ENCODE measurements at places on chromosomes 4 and X.

GRCh38 chr4:182862141-182862875, 54.9 kb downstream of the DCTD start:
- DNase-seq = no peak

DNA sequence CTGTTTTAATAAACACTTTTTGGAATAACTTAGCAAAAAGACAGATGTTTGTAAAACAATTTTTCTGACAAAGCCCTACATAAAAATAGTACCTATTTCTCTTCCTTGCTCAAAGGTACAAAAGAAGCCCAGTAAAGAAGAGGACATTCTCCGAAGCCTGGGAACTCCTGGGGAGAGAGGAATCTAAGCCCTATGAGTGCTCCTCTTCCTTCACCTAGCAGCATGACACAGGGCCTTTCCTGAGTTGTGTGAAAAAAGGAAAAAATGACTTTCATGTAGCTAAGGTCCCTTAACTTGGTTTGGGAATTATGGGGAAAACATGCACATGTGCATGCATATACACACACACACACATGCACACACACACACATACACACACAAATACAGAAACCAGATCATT, 586.9 kb downstream of the TMA16 start:
- DNase-seq = no peak

DNA sequence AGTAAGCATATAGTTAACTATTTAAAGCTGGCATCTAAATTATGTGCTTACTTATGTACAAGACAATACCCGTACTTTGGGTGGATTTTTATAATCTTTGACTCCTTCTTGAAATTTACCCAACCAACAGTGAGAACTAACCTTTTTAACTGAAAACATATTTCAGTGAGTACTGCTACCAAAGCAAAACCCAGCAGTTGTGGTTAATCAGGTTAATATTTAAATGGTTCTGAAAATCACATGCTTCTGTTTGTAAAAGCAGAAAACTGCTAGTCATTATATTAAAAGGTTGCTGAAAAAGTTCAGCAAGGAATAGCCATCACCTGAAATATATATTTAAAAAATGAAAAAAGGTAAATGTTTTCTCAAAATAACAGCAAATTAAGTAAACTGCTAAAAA, 20.0 kb downstream of the UBE2D3 start:
- DNase-seq = no peak

- no peak for DNase-seq
These were observed 314.2 kb upstream of the PUDP start for GRCh38 chrX:7462110-7462509.

DNA sequence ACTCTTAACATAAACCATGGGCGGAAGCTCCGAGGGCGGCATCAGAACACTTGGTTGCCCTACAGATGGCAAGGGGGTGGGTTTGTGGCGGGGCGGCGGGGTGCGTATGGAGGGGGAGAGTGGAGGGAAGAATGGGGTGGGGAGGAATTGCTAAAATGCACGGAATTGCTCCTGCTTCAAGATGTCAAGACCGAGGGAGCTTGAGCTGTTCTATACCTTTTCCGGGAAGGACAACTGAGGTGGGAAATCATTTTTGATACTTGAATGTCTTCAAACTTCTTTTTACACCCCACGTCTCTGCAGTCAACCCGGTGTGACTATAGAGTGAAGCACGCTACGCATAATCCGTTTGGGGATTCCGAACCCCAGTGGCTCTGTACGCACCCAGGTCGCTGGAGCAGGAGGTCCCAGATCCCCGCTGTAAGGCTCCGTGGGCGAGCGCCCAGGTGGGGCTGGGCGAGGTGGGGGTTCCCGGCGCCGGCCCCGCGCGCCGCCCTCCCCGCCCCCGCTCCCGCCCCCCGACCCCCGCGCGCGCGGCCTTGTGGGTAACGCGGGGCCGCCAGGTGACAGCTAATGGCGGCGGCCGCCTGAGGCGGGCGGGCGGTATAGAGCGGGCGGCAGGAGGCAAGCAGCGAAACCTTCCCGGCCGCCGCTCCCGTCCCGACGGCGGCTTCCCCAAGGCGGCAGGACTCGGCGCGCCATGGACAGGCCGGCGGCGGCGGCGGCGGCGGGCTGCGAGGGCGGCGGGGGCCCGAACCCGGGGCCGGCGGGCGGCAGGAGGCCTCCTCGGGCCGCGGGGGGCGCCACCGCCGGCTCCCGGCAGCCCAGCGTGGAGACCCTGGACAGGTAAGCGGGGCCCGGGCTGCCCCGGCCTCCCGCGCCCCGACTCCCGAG, at the start of gene MTMR1:
Gene MTMR1, plus strand, starts transcription at position 566 of the 894 bp plus-strand sequence. Its CDS starts 135 bp downstream, at position 701.
- peak; percentile 31 for DNase-seq

- DNase-seq = no peak
These were observed 123.9 kb downstream of the MID1 start for GRCh38 chrX:10496345-10496965.

DNA sequence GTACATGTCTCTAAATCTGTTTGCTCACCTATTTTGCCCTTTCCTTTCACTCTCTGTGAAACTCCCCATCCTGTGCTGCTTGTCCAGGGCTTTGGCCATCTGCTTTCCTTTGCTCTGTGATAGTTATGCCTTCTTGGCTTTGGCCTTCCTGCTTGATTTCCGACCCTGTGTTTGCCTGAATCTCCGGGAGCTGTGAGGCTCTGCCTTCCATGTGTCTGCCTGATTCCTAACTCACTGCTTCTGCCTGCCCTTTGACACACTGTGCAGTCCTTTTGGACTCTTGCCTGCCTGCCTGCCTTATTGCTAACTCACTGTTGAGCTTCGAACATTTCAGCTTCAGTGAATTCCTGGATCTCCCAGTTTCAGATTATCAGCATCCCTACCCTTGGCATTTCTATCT, 143.1 kb downstream of the C4orf33 start:
- no peak for DNase-seq

- DNase-seq = no peak
These were observed 813.1 kb upstream of the HTR2C start for GRCh38 chrX:113770806-113771205.

GRCh38 chr4:89166971-89167475, 55.7 kb downstream of the TIGD2 start:
- no peak for DNase-seq

- DNase-seq = no peak
These were observed 45.3 kb upstream of the ATXN3L start for GRCh38 chrX:13365161-13365560.

DNA sequence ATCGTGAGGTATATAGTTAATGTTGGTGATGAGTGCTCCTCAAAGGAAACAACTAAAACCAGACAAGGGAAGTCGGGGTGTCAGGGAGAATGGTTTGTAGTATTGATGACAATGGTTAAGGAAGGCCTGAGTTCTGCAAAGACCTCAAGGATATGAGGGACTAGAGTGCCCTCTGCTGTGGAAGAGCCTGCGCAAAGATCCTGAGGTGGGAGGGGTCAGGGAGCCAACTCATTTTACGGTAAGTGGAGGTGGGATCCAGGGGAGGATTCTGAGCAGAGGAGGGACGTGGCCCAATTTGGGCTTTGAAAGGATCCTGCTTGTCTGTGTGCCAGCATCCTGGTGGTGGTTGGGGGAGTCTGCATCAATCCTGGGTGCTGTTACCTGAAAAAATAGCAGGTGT, 11.3 kb downstream of the UBA1 start:
- no peak for DNase-seq

GRCh38 chr4:5280828-5281227, 229.5 kb downstream of the STK32B start:
- no peak for DNase-seq

DNA sequence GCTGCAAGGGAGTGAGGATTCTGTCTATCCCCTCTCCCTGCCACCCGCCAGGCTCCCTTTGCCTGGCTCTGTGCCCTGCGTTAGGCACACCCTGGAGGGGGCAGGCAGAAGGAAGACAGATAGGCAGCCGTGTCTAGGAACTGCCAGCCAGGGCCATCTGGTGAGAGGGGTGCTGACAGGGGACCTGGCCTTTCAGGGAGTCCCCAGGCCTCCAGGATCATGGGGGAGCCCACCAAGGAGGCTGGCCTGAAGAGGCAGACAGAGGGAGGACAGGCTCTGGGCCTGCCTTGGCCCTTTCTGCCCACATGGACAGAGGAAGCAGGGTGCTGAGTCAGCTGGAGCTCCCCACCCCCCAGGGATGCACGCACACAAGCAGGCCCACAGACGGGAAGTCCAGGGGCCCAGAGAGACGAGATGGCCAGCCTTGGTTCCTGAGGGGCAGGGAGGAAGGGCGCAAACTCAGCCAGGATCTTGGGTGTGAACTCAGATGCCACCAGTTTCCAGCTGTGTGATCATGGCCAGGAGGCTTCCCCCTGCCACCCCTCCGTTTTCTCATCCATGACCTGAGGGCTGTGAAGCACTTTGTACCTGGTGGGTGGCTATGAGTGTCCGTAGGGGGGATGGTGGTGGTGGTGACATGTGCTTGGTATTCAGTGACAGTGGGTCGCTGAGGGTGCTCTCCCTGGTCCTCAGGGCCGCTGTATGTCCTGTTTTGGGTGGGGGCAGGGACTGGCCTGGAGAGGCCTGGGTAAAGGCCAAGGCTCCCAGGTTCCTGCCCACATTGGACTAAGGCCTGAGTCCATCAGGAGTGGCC, 1.8 kb downstream of the SH3BP2 start:
- DNase-seq = no peak

- DNase-seq = no peak
These were observed 601 bp upstream of the TCEANC start for GRCh38 chrX:13652287-13652793.

DNA sequence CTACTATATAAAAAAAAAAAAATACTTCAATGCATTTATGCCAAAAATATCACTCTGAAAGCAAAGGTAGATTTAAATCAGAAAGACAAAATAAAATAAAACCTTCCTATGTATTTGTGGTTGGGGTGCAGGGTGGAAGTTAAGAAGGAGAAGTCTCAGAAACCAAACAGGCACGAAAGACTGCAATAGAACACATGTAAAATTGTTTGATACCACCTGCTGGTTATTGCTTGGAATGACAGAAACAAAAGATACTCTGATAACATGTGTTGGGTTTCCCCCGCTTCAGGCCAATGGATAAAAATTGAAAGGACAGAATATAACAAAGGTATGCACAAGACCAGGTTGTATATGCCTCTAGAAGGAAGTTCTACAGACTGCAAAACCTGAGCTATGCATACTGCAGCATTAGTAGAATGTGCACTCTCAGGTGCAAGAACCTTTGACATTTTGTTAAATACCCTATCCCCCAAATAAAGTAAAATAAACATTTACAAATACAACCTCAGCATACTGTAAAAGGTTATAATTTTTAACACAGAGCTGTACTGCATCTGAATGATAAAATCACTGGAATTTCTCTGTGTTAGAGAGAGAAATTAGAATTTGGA, 118.8 kb downstream of the GABRA2 start:
- no peak for DNase-seq

DNA sequence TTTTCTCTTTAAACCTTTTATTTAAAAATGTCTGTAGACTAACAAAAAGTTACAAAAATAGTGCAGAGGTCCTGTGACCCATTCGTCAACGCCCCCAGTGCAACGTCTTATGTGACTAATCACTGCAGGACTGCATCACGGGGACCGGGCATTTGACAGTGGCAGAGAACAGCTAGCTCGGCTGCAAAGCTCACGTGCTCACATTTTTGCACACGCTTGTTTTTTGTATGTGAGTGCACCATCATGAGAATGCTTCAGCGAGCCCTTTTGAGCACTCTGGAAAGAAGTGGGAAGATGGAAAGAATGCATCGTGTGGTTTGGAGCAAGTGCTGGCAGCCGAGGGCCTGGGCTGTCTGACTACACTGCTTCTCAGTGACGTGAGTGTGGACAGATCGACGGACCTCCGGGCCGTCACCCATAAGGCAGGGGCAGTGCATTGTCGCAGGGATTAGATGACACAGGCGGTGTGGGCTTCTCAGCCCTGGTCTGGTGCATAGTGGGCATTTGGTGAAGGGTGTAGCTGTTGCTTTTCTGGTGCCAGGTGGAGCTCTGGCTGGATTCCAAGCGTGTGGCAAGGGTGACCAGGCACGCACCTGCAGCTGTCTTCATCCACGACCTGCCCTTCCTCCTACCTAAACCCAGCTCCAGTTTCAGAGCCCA, 17.7 kb downstream of the SPON2 start:
- no peak for DNase-seq

DNA sequence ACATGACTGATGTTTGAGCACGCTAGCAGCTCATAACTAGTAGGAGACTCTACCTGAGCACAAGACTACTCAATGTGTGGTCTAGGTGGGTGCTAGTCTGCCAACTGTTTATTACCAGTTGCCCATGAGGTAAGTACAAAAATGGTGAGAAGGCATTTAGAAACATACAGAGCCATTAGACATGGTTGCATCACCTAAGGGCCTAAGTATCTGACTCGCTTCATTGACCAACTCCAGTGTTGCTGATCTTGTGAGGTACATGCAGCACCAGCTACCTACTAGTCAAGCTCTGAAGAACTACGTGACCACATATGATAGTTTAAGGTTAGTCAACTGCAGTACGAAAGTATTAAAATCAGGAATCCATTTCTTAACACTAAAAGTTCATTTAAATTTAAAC, 39.9 kb downstream of the APBB2 start:
- no peak for DNase-seq

DNA sequence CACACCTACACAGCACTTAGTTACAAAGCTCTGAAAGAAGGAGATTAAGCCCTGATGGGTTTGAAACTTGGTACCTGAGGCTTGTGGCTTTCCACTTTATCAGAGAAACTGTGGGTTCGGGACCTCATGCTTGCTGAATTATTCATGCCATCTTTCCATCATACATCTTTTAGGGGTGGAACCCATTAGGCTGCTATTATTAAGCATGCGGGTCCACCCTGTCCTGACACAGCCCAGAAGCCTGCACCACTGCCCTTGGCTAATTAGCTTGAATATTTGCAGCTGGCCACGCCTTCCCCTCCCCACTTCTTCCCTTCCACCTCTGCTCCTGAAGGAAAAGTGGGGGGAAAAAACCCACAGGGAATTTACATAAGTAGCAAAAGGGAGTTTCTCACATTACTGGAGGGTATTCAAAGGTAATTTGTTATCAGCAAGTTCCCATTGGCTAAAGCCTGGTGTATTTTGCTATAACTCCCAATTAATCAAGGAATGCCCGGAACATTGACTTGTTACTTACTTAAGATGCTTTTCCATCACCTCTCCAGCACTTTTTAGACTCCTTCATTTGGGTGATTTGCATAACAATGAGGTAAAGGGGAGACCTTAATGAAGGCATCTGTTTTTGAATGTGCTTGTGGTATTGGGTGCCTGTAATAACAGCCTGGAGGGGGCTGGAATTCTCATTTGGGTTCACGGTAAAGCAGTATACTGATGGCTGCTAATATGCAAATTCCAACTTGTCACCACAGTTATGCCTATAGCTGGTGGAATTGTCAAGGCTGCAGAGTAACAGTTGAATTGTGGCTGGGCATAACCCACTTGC, 231.7 kb upstream of the GATB start:
- no peak for DNase-seq

DNA sequence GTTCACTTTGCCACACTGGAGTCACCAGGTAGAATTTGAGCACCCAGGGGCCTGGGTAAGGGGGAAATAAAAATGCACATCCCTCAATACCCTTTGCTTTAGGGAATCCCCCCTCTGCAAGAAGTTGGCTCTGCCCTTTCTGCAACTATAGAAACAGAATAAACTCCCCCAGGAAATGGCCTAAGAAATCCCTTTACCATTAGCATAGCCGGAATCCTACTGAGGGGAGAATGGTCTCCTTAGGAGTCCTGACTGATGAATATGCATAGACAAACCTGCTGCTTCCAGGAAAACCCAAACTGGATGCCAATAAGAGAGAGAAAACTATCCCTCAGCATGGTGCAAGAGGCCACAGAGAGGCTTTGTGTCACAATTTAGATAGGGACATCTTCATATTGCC, 11.0 kb downstream of the EFHC2 start:
- DNase-seq = no peak

Data from activated CD4-positive, CD25-positive, alpha-beta regulatory T cell treated with anti-CD3 and anti-CD28 coated beads, Interleukin-2, amount 50 U/mL, for 16 hours (primary cell).